ENCODE measurements at places on chromosomes 1 and 21.

GRCh38 chr1:41955461-41956159, 36.9 kb upstream of the HIVEP3 start:
- no peak for DNase-seq

GRCh38 chr1:94928293-94928939, 1.5 kb upstream of the CNN3 start:
- DNase-seq, result no peak

GRCh38 chr1:43267291-43267805, 2.4 kb upstream of the TMEM125 start:
- DNase-seq, result no peak

- DNase-seq, result no peak
Observed at GRCh38 chr1:151196292-151196800, 2.0 kb upstream of the PIP5K1A start.

DNA sequence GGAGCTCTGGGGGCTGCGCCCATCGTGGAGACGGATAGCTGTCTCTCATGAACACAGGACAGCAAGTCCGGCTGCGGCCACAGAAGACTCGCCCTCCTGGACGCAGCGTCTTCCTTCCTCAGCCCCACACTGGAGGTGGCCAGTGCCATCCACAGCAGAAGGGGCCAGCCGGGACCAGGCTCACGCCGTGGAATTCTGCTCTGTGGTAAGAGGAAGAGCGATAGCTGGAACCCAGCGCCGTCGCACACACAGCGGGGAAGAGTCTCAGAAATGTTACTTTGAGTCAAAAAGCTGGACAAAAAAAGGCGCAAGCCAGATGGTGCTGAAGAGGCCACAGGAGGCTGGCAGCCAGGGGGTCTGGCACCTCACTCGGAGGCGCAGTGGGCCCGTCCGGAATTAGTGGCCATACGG, 113.9 kb upstream of the COL6A1 start:
- DNase-seq, result no peak

Measured in cortex of kidney (tissue), 1 donor.